NCI-H1930 (cell line): ENCODE measurements at places on chromosomes 6 and 20.

- DNase-seq: no peak
These were observed 352.9 kb downstream of the ESR1 start for GRCh38 chr6:152160346-152160745.

- no peak for DNase-seq
These were observed 153.8 kb downstream of the CEBPB start for GRCh38 chr20:50344232-50345071.

DNA sequence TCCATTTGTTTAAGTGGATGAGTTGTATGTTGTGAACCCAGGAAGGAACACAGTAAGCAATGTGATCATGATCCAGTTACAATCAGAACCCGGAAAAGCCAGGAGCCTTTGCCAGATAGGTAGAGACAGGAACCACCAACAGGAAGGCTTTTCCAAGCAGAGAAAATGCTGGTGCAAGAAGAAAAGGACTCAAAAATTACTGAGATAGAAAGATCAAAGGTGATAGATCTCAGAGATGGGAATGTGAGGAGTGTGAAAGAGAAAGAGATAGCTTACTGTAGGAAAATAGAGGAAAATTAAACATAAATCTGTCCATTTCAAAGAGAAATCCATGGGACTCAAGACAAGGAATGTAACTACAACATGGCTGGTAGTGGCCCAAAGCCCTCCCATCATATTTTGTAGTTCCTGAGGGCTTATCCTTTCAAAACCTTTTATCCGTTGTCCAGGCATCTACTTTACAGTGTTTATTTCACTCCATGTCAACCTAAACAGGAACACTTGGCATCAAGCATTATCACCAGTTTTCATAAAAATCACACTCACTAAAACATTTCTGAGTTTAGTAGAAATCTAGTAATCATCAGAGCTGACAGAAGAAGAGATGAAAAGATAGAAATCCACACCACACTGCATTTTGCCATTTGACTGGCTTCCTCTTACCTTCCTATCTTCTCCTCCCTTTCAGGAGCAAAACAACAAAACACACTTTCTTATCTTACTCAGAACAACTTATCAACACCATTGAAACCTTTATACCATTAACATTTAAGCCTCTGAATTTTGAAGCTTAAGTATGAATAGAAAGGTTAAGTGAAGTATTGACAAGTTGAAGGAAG, 44.5 kb upstream of the STXBP5 start:
- DNase-seq: no peak

DNA sequence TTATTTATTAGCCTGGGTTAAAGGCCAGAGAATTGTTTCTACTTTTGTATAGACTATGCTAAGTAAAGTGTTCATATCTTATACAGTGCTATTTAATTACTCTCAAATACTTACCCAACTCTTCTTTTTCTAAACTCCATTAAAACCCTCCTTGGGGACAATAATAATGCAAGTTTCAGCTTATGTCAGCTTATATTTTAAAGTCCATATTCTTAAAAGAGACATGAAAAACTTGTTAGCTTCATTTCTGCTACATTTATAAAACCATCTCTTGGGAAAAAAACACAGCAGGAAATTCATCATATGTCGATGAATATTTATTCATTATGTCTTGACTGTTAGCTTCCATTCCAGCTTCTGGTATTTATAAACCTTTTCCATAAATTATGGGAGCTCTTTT, 71.9 kb upstream of the SDHAF4 start:
- DNase-seq: no peak

DNA sequence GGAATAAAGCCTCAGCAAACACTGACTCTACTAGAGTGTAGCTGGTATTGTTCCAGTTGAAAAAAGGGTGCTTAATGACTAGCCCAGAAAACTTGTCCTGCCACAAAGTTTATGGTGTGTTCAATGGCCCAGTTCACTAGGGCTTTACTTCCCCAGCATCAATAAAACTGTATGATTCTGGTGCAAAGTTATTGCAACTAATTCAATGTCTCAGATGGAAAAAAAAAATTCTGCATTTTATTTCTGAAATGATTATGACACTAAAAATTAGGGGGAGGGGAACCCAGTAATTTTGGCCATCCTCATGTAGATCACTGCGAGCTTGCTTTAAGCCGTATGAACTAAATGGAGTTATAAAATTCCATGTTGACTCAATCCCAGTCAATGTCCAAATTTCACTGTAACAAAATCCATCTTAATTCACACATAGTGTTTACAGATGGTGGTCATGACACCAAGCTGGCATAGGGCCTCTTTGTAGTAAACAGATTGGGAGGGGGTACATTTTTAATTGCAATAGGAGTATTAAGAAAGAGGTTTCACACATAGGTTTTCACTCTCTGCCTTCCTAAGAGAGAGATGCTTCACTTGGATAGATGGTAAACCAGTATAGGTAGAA, 41.2 kb downstream of the PTPRK start:
- DNase-seq: no peak

DNA sequence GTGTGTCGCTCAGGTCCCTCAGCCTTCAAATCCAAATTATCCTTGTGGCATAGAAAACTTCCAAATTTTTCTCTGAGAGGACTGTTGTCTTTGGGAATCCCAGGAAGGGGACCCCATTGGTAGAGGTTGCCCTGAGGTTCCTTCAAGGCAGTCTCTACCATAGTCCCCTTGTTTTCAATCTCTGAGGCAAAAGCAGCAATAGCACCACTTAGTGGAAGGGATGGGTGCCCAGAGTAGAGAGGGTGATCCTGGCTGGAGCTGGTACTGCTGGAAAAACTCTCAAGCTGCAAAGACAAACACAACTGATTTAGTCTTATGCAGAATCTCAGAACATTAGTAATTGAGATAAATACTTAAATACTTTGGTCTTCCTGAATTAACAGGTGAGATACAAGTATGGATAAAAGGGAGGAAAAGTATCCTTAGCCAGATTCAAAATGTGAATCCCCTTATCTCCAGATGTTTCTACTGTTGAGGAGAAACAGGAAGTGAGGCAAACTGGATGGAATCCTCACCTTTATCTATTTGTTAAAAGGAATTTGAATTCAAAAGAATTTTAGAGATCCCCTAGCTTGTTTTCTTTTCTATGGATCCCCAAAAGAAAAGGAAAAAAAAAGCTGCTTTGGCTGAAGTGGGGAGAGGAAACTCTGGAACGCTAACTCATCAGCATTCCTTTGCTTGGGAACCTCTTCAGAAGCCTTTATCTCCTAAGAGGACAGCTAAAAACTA, 13.4 kb downstream of the ZNF318 start:
- DNase-seq: no peak

- no peak for DNase-seq
These were observed 34.2 kb upstream of the C20orf203 start for GRCh38 chr20:32707691-32708581.

- no peak for DNase-seq
These were observed 130.0 kb upstream of the ARG1 start for GRCh38 chr6:131443014-131443413.

GRCh38 chr6:72702421-72702820, 80.6 kb downstream of the KCNQ5 start:
- DNase-seq: no peak

DNA sequence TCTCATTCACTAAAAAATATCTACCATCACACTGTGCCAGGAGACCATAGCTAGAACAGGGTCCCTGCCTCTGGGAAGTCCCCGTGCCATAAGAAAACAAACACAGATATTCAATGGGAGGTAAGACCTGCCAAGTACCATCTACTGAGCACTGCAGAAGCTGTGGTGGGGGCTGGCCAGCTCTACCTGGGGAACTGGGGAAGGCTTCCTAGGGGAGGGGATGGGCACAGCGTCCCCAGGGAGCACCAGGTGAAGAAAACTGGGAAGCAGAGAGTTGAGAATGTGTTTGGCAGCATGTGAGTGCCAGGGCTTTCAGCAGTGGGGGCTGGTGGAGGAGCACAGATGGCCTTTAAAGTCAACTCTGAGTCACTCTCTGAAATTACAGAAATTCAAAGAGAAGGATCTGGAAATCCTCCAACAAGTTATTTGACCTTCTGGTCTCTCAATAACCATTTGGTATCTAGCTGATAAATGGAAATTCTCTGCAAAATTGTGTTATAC, 85.2 kb downstream of the SHLD1 start:
- DNase-seq: no peak

DNA sequence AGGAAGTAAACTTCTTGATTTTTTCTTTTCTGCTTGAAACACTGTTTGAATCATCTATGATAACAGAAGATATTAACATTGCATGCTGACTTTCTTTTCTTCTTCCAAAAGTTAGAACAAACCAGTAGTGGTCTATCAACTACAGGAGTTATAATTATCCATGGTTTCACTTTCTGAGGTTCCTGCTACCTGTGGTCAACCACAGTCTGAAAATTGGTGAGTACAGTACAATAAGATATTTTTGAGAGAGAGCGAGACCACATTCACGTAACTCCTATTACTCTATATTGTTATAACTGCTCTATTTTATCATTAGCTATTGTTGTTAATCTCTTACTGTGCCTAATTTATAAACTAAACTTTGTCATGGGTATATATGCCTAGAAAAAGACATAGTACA, 86.1 kb downstream of the MAP7 start:
- DNase-seq: no peak

DNA sequence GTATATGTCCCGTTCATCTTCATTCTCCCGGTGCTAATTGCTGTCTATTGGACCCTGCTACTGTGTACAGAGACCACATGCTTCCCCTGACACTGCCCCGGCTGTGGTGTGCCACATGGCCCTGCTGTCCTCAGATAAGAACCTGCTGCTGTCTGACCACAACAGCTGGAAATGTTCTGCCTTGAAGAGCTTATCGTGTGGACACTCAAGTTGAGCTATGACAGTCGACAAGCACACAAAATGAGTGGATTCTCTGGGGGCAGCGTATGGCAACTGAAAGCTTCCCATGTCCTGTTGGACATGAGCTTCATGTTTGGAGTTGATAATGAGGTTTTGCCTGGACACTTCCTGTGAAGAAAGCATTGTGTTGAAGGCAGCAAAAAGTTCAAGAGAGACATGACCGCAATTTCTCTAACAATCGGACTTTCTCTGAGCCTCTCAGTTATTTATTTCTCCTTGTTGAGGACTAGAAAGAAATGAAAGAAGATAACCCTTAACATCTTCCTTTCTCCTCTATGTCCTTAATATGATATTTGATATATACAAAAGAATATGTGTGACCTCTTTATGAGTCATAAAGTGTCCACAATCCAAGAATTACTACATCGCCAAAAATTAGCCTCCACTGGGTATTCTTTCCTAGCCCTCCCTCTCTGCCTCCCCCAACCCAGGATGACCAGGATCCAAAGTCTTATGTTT, 187.1 kb upstream of the TCF21 start:
- DNase-seq: no peak

DNA sequence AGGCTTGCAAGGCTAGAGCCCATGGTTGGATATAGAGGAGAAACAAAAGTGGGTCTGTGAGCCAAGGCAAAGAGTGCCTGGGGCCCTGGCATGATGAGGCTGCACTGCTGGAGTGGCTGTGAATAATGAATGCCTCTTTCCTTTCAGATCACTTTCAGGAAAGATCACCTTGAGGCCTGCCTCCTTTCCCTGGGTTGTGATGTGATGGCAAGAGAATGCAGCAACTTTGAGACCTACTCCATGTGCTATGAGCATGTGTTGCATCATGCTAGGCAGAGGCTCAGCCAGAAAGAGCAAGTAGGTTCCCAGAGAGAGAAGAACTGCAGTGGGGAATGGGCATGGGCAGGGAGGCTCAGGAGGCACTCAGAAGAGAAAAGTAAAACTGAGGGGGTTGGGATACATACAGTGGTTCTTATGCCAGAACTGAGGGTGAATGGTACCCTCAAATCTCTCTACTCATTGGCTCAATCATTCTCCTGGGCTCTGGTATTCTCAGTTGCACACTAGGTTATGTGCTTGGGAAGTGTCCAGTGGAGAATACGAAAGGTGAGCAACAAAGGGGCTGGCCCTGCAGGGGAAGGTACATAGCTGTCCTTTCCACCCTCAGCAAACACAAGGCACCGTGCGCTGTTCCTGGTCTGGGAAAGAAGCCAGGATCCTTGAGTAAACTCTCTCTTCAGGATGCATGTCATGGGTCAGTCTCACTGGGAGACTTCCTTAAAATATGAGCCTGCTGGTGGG, 45.9 kb downstream of the CD164 start:
- DNase-seq: no peak

DNA sequence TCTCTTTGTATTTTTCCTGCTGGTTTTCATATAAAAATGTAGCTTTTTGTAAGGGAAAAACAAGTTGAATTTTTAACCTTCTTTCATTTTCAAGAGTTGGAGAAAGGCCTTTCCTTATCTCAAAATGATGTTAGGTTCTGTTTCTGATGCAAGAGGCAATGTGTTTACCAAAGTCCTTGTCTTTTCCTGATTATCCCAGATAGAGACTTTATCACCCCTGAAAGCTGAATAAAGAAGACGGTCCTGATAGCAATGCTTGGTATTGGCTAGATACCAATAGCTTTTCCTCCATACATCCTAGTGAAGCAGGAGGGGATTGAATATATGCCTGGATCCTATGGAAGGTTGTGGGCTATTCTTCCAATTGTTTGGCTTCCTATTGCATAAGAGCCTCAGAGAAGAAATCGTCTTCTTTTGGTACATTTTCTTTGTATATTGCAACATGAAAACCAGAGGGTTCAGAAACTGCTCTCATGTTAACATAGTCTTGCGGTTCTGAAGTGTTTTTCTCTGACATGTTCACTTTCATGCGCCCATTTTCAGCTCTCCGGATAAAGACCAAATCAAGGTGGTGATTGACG, 5.5 kb downstream of the PNLDC1 start:
- DNase-seq: no peak
